Stimulated activated CD8-positive, alpha-beta memory T cell treated with anti-CD3 and anti-CD28 coated beads, Interleukin-4, amount 100 ng/mL, for 1 hour (primary cell): ENCODE measurements at places on chromosomes 4 and X.

- DNase-seq: no peak
These were observed 91.4 kb upstream of the MAD2L1 start for GRCh38 chr4:120158046-120158445.

DNA sequence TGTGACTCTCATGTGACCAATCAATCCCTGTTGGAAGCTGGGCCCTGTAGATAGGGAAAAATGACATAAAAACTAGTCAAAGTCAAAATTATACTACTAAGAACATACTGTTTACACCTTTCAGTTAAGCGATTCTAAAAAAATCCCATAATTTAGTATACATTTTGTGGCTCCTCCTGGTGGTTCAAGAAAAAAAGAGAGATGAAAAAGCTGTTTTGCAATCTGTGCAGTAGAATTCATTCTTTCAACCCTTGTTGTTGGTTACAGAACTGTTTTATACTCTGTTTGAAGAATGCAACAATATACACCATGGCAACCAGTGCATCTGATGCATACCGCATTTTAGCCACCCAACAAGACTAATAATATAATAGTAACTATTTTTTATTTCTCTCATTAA, 66.8 kb upstream of the ANK2 start:
- DNase-seq: no peak

GRCh38 chrX:20252381-20253231, 14.1 kb downstream of the RPS6KA3 start:
- DNase-seq: no peak

DNA sequence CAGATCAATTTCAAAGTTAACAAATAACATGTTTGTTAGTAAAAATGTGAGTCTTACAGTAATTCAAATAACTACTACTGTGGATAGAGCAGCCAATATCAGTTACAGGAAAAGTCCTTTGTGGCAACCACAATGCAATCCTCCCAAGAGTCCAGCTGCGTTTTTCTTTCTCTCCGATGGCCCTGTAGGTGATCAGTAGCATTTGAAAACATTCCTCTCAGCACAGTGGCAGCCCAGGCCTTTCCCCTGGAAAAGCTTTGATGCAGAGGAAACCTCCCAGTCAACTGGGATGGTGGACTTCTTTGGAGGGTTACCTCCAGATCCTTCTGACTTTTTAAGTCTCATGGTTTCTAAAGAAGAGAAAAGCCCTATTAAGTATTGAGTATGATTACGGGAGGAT, 18.0 kb upstream of the PDZD4 start:
- DNase-seq: no peak

- DNase-seq: no peak
These were observed 436.5 kb upstream of the FTHL17 start for GRCh38 chrX:31508338-31508737.

DNA sequence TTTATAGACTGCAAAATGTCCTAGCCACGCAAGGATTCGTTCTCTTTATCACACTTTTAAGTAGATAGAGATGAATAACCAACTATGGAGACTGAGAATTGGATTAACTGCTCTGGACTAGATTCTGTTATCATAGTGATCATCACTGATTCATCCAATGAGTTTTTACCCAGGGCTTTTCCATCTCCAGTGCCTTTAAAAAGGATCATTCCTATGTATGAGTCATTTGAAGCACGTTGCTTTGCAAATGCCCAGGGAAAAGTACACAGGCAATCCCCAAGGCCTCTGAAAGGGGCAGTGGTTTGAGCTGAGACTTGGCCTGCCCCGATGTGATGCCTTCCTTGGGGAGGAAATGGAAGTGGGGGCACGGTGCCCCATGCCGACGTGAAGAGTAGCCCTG, 122.7 kb upstream of the PSAPL1 start:
- no peak for DNase-seq

- no peak for DNase-seq
These were observed 69.4 kb upstream of the SPANXB1 start for GRCh38 chrX:140933016-140933415.

GRCh38 chrX:82589410-82589809, 918.7 kb upstream of the POU3F4 start:
- no peak for DNase-seq

GRCh38 chrX:106484233-106484632, 127.5 kb upstream of the RADX start:
- DNase-seq: no peak

DNA sequence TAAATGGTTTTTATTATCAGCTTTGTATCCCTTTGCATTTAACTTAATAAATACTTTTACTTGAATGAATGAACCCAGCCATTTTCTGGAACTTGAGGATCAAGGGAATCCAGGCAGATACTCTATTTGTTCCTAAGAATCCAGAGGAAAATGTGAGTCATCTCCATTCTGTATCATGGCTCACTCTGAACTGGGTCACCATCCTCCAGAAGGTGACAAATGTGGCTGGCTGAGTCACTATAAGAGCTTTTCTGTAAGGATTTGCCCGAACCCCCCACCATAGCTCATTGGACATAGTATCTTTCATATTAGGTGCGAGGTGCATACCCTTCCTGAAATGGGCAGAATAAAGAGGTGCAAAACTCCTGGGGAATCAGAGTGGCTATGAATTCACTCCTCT, 25.8 kb downstream of the RTL9 start:
- DNase-seq: no peak

GRCh38 chr4:78654807-78655206, 103.2 kb downstream of the ANXA3 start:
- no peak for DNase-seq

DNA sequence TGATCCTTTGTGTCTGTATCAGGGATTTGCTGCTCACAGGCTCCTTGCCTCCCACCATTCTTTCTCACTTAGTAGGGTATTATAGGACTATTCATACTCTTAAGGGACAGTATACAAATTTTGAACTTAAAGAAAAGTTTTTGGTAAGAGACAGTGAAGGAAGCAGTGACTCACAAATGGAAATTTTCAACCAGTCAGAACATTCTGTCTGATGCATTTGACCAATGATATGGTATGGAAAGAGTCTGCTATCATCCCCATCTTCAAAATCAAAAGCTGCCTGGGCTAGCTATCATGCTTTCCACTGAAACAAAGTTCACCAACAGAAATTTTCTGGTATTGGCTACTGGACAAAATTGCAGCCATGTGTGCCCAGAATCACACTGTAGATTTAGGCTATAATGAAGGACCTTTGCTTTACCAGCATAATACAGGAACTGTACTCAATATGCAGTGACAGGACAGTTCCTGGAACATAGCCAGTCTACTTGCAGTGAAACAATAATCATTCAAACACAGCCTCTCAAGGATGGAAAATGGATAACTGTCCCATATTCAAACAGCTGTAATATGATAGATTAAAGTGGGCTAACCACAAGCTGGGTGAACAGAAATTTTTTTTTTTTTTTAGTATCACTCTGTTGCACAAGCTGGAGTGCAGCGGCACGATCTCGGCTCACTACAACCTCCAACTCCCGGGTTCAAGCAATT, 109.0 kb upstream of the ACSL4 start:
- DNase-seq: no peak

- DNase-seq: no peak
These were observed 75.9 kb upstream of the CITED1 start for GRCh38 chrX:72381439-72382201.

GRCh38 chrX:250965-251364, 30.2 kb upstream of the PLCXD1 start:
- DNase-seq: no peak

DNA sequence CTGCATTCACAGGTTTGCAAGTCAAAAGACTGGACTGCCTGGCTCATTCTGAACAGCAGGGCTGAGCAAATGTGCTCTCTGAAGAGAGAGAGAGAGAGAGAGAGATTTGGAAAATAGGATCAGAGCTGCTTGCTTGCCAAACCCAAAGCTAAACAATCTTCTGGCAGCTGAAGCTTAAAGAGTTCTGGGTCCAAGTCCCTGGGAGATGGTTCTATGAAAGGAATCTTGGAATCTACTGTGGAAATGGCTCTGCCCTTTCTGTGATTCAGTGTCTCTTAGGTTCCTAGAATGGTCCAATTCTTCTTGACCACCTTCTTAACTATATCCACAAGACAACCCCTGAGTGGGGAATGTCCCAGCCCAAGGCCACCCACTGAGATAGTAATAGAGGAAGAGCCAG, 66.1 kb upstream of the EFNB1 start:
- DNase-seq: no peak

DNA sequence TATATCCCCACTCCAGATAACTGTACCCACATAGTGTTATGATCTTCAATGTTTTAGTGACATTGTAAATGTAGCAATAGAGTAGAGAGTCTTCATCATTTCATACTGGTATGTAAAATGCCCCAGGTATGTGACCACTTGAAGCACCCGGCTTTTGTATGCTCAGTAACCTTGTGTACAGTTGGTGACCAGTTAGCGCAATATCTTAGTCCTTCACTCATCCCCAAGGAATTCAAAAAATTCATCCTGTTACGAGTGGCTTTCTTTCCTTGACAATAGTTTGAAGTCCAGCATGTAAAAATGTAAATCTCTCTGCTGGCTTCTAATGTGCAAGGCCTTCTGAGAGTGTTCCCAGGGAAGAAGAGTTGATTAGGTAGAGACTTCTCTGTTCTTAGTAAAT, 145.6 kb downstream of the ARX start:
- DNase-seq: no peak

- DNase-seq: no peak
These were observed 452.9 kb upstream of the EPHA5 start for GRCh38 chr4:66123190-66123589.

DNA sequence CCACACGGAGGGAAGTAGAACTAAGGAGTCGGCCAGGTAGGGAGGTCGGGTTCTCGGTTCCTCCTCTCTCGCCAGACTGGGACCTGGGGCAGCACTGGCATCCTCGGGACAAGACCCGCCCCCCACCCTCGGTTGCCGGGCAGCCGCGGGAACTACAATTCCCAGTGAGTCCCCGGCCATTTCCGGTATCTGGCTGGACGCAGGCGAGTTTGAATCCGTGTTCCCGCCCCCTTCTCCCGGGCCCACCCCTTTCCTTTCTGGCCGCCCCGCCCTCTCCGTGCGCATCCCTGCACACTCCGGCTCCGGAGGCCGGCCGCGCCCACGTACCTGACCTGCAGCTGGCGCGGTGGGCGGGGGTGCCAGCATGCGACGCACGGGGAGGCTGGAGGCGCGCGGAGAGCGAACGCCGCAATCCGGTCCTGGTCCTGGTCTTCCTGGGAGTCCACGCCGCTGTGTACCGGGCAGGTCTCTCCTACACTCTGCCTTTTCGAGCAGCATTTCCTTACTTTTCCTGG, 10.2 kb upstream of the DLG3 start:
- peak; percentile 33 for DNase-seq

- no peak for DNase-seq
These were observed 14.7 kb downstream of the FGFRL1 start for GRCh38 chr4:1026115-1026514.

DNA sequence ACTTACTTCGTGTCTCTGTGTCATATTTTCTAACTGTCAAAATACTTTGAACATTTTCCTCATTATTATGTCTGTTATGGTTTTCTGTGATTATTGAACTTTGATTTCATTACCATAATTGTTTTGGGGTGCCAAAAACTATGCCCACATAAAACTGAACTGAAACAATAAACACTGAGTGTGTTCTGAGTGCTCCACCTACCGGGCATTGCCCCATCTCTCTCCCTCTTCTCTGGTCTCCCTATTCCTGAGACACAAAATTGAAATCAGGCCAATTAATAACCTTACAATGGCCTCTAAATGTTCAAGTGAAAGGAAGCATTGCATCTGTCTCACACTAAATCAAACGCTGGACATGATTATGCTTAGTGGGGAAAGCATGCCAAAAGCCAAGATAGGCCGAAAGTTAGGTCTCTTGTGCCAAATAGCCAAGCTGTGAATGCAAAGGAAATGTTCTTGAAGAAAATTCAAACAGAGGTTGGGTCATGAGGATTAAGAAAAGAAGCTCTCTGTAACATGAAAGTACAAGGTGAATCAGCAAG, 972.3 kb downstream of the PCDH7 start:
- DNase-seq: no peak

DNA sequence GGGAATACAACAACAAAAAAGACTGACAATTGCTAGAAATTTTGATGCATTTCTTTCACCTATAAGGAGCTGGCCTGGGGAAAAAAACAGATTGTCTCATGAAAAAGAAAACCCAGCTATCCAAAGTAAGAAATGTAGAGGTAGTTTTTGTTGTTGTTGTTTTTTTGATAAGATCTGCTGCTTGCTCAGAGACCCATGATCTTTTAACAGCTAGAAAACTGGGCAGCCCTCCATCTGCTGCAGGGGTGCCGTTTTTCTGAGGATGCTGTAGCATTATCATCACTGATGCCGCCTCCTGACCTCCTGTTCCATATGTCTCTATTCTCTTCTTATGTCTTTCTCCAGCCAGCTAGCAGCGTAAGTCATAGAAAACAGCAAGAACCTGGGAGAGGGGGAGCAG, 98.3 kb downstream of the BMPR1B start:
- DNase-seq: no peak

DNA sequence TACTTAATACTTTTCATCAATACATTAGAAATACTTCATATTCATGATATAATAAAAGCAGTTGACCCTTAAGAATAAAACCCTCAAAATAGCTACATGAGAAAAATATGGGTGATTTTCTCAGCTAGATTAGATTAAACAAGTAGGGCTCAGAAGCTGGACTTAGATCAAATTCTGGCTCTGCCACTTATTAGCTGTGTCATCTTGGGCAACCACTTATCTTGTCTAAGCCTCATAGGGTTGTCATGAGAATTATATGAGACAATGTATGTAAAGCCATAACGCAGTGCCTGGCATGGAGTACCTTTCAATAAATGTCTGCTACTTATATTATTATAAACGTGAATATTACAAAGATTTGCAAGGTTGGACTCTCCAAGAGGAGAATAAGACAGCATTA, 84.3 kb upstream of the PGRMC2 start:
- no peak for DNase-seq

DNA sequence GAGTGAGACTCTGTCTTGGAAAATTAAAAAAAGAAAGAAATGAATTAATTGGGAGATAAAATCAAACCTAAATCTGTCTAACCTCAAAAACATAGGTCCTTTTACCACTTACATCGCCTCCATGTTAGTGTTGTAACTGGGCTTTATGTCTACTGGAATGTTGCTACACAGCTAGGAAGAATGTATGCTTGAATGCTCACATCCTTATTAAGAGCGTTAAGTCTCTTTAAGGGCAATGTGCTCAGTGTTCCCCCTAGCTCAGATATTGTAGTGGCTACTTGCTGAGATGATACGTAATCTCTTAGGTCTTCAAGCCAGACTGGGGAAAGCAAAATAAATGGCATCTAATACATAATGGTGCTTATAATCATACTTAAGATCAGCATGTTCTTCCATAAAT, 1072.8 kb downstream of the PDHA2 start:
- no peak for DNase-seq

- no peak for DNase-seq
These were observed 276.3 kb downstream of the PTTG2 start for GRCh38 chr4:38236503-38236902.
